ENCODE measurements at places on chromosomes 11 and 22.

DNA sequence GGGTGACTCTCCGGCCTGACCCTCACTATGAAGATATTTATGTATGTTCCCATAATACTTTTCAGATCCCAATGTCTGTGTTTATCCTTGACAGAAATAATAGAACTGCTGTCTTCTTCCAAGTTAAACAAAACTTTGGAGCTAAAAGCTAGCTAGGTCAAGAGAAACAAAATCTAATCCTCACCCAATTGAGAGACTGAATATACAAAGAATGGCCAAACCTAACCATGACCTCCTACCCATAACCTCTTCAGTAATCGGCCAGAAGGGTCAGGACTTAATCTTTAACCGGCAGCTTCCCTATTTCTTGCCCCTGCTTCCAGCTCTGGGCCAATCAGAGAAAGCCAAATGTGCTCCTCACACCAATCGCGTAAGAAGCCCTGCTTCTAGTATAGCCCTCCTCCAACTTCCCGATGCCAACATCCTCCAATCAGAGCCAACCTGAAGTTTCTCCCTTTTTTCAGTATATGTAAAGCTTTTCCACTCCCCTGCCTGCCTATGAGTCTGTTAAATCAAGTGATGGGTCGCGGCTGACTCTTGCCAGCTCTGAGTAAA is 1.7 kb upstream of the DDX6 start:
- peak; percentile 20 for DNase-seq

GRCh38 chr11:72326151-72326848 is 82.3 kb upstream of the PHOX2A start:
- DNase-seq: no peak

DNA sequence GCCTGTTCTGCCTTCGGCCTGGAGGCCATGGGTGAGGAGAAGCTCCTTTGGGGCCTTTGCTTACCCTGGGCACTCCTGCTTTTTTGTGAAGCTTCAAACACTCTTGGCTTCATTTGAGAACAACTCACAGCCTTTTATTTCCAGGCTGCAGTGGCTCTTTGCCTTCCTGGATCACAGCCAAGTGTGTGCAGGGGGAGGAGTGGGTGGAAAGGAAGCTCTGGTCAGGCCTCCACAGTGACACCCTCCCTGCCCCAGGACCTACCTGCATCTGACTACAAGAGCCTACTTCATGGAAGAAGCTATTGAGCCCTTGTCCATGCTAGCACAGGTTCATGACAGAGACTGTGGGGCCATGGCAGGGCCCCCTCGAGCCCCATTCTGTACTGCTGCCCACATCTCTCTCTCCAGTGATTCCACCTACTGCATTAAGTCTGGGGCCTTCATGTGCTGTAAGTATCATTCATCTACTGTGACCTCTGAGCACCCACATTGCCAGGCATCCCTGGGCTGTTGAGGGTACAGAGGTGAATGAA is 52.3 kb downstream of the GAB4 start:
- no peak for DNase-seq

- no peak for DNase-seq
Measured at GRCh38 chr22:18057568-18058209, 20.1 kb upstream of the PEX26 start.

- no peak for DNase-seq
Measured at GRCh38 chr11:77418155-77418970, 55.5 kb downstream of the PAK1 start.

GRCh38 chr22:24066260-24066659 is 55.2 kb downstream of the CABIN1 start:
- no peak for DNase-seq

Data from stimulated activated CD8-positive, alpha-beta memory T cell treated with anti-CD3 and anti-CD28 coated beads, Interleukin-7, amount 100 ng/mL, for 48 hours (primary cell).